Activated CD8-positive, alpha-beta T cell treated with anti-CD3 and anti-CD28 coated beads, Interleukin-2, amount 10 ng/mL, durations not matched to agents 7 days and 5 days (primary cell): ENCODE measurements at places on chromosomes 4 and X.
A peak's percentile ranks its signal among the peaks of the same experiment; 100 is the strongest.

GRCh38 chrX:11629593-11630211 is 36.0 kb downstream of the ARHGAP6 start:
- H3K27me3 ChIP-seq = peaks cover 5% of the 10 kb centered on the region
- H3K4me3 ChIP-seq = no peak overlapping the region
- H3K27ac ChIP-seq = no peak overlapping the region
- DNase-seq = no peak
- H3K36me3 ChIP-seq = no peaks in the 10 kb centered on the region
- no peaks in the 10 kb centered on the region for H3K4me1 ChIP-seq

- H3K36me3 ChIP-seq = peaks cover 2% of the 10 kb centered on the region
- H3K4me1 ChIP-seq = peaks cover 13% of the 10 kb centered on the region
- H3K4me3 ChIP-seq = peak overlapping the region; percentile 89
- H3K27me3 ChIP-seq = no peaks in the 10 kb centered on the region
- peak overlapping the region; percentile 93 for H3K27ac ChIP-seq
- DNase-seq = no peak
Measured at GRCh38 chrX:65034292-65034667, 58.0 kb upstream of the ZC4H2 start.

DNA sequence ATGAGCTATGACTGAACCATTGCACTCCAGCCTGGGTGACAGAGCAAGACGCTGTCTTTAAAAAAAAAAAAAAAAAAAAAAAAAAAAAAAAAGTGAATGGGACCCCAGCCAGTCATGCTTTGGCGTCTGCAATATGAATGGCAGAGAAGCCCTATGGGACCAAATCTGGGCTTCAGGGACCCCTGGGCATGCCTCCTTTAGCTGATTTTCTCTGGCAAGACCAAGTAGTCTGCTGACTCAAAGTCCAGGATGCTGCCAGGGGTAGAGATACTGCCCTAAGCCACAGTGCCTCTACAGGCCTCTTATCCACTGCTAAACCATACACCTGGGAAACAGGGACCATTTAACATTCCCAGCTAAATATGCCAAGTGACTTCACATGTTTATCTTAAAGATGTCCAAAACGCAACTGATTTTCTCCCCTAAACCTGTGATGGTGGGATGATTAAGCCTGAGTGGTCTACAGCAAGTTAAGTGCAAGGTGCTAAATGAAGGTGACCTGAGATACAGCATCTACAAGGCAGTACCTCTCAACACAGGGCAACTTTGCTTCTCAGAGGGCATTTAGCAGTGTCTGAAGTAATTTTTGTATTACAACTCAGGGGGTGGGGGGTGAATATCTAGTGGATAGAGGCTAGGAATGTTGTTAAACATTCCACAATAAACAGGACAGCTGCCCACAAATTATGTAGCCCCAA is 5.8 kb downstream of the RPS4X start:
- peaks cover 63% of the 10 kb centered on the region for H3K36me3 ChIP-seq
- peak overlapping the region; percentile 56 for H3K27ac ChIP-seq
- H3K4me3 ChIP-seq = no peak overlapping the region
- no peak for DNase-seq
- H3K27me3 ChIP-seq = no peaks in the 10 kb centered on the region

- DNase-seq = no peak
- H3K27ac ChIP-seq = no peak overlapping the region
- no peaks in the 10 kb centered on the region for H3K27me3 ChIP-seq
- no peaks in the 10 kb centered on the region for H3K4me1 ChIP-seq
- no peak overlapping the region for H3K4me3 ChIP-seq
Measured at GRCh38 chr4:173230062-173230461, 61.5 kb downstream of the GALNT7 start.
